Neural progenitor cell (in vitro differentiated cells): ENCODE measurements at places on chromosomes 1 and 21. TPM values are rescaled to one million over a fixed set of nuclear protein-coding genes. Genes with fewer than 3 reads are reported as not detected.

CR1L gene
- total RNA-seq = not detected in 2 replicates

DNA sequence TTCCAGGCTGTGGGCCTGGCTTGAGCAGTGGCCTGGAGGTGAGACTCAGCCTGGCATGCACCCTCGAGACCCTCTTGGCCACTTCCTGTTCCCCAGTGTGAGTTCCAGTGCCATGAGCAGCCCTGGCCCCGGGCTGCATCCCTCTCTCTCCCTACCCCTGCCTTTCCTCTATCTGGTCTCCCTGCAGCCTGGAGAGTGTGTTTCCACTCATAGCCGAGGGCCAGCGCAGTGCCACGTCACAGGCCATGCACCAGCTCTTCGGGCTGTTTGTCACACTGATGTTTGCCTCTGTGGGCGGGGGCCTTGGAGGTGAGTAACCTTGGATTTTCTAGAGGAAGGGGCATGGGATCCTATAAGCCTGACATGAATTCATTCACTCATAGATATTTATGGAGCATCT lies 13.6 kb downstream of the RHBG start:
- DNase-seq = no peak

- no peak for DNase-seq
Measured at GRCh38 chr1:84143796-84144565, at the start of gene PRKACB. PRKACB (plus strand) TSS chr1:84144271; CDS start chr1:84144362, 91 bp downstream.

CELA2B gene
- not detected in 2 replicates for total RNA-seq

- DNase-seq = no peak
Measured at GRCh38 chr1:210483821-210484220, 155.1 kb downstream of the HHAT start.

- DNase-seq = peak; percentile 7
Measured at GRCh38 chr1:151888972-151889570, 20.2 kb downstream of the THEM4 start.

IGSF21 gene
- total RNA-seq = 1.7 and 6.9 TPM in 2 replicates

DNA sequence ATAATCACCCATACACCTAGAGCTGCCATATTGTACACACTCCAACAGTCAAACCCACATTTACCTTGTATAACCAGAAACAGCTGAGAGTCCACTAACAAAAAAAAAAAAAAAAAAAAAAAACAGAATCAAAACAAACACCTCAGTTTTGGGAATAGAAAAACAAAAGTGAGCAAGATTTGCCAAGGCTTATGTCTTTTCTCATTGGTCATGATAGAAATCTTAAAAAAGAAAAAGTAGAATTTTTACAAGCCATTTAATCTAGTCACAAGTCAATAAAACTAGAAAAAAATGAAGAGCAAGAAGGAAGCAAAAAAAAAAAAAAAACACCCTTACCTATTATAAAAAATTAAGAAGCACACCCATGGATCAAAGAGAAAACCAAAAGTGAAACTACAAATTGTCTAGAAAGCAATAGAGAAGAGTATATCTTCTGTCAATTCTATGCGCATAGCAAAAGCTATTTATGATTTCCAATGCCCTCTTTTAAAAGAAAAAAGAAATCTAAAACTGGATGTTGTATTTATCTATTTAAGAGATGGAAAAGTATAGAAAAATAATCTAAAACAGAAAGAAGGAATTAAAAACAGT lies 113.2 kb upstream of the GALNT2 start:
- DNase-seq = no peak

ETV3 gene
- total RNA-seq = 13.7 and 19.5 TPM in 2 replicates

SPRR5 gene
- total RNA-seq = not detected in 2 replicates

GRCh38 chr1:54302951-54303843 lies 103.0 kb downstream of the SSBP3 start:
- DNase-seq = no peak

PAPPA2 gene
- 0.17 and 0.65 TPM in 2 replicates for total RNA-seq

FAM229A gene
- 3.8 and 7.6 TPM in 2 replicates for total RNA-seq

FCRLA gene
- total RNA-seq = not detected in 2 replicates

- DNase-seq = no peak
Measured at GRCh38 chr1:246128494-246129069, 378.5 kb downstream of the SMYD3 start.

REN gene
- not detected in 2 replicates for total RNA-seq

LDLRAD2 gene
- 0.67 and 1.2 TPM in 2 replicates for total RNA-seq
